Left renal pelvis (tissue), 4 donors: ENCODE measurements at places on chromosomes 1 and 21.

GRCh38 chr1:23910553-23911246 lies 2.5 kb downstream of the CNR2 start:
- DNase-seq, result no peak

GRCh38 chr1:184493987-184494388 lies 107.2 kb downstream of the C1orf21 start:
- no peak for DNase-seq

GRCh38 chr1:57192222-57192621 lies 226.4 kb upstream of the C8B start:
- DNase-seq, result no peak

GRCh38 chr1:43438953-43439581 lies 14.7 kb downstream of the HYI start:
- no peak for DNase-seq

DNA sequence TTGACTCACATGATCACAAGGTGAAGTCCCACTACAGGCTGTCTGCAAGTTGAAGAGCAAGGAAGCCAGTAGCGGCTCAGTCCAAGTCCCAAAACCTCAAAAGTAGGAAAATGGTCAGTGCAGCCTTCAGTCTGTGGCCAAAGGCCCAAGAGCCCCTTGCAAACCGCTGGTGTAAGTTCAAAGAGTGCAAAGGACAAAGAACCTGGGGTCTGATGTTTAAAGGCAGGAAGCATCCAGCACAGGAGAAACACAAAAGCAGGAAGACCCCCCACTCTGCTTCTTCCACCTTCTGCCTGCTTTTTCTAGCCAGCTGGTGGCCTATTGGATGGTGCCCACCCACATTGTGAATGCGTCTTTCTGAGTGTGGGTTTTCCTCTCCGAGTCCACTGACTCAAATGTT lies 2222.6 kb downstream of the MRPL39 start:
- no peak for DNase-seq

DNA sequence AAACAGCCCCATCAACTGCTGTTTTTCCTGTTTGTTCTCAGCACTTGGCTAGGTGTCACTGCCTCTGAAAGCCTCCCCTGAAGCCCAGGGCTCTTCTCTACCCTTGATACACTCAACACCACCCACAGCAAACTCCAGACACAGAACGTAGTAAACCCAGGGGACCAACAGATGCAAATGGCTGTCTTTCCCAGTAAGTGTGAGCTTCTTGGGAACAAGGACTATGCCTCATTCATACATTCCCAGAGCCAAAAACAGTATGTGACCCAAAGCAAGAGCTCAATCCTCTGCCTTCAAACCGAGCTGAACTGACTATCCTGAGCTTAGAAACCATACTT lies 4.4 kb downstream of the LBR start:
- DNase-seq, result no peak

DNA sequence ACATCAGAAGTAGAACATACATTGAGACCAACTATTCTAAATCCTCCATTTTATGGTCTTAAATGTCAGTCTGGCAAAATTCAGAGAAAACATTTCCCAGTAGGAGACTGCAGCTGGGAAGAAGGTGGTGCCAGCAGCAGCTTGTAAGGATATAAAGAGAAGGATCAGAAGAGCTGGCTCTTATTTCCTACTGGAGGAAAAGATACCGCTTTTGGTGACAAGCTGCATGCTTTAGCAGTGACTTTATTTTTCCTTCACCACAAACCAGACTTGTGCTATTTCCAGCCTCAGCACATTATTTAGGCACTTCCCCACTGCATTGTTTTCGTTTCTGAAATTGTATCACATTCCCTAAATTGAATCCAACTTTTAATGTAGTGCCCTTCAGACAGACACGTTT lies 28.4 kb downstream of the RNF11 start:
- DNase-seq, result no peak

- no peak for DNase-seq
Measured at GRCh38 chr1:39960431-39960958, 5.5 kb downstream of the MFSD2A start.

DNA sequence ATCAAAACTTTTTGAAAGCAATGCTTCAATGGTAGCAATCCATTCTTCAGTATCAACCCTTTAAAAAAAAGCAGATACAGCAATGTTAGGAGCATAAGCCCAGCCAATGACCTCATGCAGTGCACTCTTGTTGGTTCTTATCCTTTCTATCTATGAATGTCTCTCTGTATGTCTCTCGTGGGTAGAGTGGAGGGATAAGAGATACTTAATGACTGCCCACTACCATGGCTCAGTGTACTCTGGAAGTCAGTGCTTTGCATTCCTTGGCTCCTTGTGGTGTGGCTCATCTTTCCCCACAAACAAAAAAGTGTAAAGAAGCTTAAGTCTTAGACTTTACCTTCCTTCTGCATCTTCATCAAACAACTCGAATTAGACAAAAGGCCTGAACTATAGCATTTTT lies 50.3 kb downstream of the PCSK9 start:
- no peak for DNase-seq

- DNase-seq, result no peak
Measured at GRCh38 chr1:234405676-234406075, 32.4 kb downstream of the COA6 start.

DNA sequence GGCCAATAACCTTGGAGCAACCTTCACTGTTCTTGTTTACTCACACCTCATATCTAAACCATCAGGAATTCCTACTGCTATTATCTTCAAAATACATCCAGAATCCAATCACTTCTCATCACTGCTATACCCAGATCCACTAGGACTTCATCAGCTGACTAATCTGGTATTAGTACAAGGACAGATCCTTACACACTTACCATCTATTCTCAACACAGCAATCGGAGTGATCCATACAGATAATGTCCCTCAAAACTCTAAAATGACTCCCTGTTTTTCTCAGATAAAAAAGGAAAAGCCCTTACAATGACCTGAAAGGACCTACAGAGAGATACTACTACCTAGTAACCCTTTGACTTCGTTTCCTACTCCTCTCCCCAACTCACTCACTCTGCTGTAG lies 70.8 kb downstream of the ZNF644 start:
- DNase-seq, result no peak

DNA sequence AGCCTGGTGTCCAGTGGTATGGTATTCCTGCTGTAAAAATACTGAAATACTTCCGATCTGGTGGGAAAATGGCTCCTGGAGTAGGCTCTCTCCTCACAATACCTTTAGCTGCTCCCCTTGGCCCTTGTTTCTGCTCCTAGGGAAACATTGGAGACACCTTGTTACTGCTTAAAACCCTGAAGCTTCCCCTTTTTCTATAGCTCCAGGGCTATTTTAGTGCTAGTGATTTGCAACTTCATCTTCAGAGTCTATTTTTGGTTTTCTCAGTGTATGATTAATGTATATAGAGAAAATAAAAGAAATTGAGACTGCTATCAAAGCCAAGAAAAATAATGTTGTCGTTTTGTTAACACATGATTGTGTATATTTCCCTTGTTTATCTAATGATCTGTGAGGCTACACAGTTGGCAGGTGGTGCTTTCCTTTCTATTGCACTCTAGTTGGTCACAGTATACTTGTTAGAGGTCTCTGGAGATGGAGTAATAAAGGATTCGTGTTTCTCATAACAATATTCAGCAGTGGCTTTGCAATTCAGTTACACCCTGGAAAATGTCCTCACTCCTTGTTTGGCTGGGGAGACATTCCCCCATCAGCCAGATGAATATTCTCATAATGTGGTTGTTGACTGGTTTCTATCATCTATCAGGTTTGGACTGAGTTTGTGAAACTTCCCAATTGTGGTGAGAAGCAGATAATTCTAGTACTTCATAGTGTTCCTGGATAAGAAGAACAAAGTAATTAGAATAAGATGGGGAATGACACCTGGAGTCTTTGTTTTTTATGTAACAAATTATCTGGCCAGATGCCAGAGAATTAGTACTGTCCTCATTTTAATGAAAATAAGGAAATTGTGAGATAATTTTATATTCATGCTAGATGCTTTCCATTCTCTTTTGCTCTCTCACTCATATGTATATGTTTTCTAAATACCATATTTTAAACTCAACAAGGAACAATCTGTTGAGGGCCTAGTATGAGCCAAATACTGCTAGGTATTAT lies 44.8 kb upstream of the CACYBP start:
- no peak for DNase-seq

DNA sequence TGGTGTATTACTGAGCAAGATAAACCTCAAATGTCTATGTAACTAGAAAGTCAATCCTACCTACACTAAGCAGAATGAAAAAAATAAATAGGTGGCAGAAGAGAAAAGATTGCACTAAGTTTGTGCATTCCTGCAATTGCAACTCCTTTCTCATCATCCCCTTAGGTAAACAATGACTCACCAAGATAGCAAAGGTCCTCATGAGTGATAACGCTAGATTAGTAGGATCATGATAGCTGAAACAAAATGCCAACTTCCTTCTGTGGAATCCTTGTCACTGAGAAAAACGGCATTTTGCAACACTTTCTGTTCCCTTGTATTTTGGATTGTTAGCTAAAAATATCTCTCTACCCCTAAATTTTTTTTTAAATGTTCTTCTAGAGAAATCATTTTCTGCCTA lies 20.0 kb upstream of the FCER1A start:
- DNase-seq, result no peak

- no peak for DNase-seq
Measured at GRCh38 chr1:9302745-9303524, 10.2 kb downstream of the SPSB1 start.

DNA sequence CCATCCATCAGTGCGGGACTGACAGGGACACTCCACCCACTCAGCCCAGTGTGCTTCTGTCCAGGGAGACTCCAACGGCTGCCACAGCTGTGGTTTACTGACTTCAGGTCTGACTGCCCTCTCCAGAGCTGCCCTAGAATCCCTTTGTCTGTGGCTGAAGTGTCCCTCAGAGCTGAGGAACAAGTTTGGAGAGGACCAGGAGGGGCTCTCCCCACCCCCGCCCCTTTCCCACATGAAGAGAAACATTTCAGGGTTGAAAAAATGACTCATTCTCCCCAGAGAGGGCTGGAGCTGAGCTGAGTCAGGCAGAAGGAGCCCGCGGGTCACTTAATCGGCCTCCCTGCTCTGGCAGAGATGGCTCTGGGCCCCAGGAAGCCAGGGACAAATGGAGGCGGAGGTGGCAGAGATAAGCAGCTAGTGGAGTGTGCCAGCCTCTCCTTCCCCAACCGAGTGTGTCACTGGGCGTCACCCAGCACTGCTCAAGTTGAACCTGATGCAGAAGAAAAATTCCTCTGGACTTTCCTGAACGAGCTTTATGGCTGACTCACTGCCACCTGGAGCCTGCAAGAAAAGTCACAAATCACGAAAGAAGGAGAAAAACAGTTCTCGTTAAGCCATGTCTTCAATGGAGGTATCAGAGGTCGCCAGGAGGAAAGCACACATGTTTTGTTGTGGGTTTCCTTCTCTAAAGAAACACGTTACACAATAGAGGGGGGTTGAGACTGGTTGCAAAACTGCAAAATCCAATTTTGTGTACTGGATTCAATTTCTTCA lies 34.3 kb upstream of the ECE1 start:
- DNase-seq, result no peak

GRCh38 chr1:184632415-184633175 lies 122.1 kb downstream of the EDEM3 start:
- DNase-seq, result no peak

DNA sequence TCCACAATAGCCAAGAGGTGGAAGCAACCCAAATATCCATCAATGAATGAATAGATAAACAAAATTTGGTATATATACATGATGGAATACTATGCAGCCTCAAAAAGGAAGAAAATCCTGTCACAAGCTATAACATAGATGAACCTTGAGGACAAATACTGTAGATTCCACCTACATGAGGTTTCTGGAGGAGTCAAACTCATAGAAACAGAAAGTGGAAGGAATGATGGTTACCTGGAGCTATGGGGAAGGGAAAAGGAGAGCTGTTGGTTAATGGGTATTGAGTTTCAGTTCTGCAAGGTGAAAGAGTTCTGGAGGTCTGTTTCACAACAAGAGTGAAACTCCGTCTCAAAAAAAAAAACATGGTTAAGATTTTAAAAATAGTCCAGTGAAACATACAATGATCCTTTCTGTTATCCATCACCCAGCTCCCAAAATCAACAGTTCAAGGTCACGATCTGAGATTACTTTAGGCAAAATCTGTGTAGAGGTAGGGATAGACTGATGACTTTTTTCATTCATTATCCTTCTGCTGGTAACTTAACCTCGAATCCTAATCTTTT lies 80.8 kb upstream of the HNRNPU start:
- no peak for DNase-seq

DNA sequence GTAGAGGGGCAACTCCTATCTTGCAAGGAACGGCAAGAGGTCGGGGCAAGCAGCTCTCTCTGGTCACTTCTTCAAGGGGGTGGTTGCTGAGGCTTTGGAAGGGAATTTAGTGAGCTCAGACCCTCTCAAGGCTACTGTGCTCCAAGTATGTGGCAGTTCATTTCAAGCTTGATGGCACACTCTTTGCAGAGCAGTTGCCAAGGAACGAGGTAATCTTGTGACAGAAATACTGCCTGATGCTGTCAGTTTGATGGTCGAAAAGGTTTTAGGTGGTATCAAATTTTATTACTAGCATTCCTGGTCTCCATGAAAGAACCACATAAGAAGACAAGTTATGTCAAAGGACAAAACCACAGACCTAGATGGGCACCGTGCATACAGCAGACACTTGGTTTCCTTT lies 13.1 kb downstream of the CFAP298 start:
- peak; percentile 29 for DNase-seq

DNA sequence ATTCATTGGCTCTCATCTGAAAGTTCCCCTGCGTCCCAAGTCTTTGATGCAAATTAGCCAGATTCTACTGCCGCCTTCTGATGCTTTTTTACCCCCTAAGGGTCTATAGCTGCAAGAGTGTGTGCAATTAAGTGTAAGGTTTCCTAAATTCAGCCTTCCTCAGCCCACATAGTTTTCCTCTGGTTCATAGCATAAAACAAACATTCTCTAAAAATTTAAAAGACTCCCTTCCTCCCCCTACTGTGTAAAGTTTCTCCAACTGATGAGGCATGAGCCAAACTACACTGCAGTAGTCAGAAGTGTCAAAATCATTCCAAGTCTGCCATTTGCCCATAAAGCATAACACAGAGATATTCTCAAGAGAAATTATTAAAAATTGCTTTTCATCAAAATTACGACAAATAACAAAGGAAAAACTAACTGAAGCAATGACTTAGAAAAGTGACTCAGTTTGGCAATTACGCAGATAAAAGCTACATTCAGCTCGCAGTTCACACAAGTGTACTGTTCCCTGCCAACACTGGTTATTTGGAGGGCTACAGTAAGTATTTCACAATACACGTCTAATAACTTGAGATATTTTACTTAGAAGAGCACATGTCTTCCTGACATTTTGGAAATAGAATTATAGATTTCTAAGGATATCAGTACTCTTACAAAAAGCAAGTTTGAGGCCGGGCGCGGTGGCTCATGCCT lies 15.4 kb downstream of the KCNH1 start:
- no peak for DNase-seq

GRCh38 chr1:61491497-61491896 lies 233.4 kb downstream of the TM2D1 start:
- no peak for DNase-seq

DNA sequence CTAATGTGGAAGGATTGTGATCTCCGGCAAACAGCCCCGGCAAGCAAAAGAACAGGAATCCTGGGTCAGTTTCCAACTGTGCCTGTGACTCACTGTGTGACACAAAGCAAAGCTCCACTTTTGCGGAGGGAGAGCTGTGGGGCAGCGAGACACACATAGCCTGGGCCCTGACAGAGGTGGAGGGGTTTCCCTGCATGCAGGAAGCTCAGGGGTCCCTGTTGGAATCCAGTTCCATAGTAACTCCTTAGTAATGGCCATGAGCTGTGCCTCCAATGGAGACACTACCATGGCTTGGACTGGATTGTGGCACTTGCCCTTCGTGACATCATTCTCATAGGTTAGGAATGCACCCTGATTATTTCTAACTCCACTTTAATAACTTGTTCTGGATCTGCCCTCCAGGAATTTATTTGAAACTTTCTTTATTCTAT lies 47.0 kb upstream of the ATF3 start:
- no peak for DNase-seq

GRCh38 chr1:47709019-47709871 lies 271.4 kb downstream of the FOXD2 start:
- DNase-seq, result no peak
